CD4-positive, alpha-beta T cell treated with Interleukin-15 for 1 hour (primary cell): ENCODE measurements at places on chromosomes 7 and 10.
A peak's percentile ranks its signal among the peaks of the same experiment; 100 is the strongest.

DNA sequence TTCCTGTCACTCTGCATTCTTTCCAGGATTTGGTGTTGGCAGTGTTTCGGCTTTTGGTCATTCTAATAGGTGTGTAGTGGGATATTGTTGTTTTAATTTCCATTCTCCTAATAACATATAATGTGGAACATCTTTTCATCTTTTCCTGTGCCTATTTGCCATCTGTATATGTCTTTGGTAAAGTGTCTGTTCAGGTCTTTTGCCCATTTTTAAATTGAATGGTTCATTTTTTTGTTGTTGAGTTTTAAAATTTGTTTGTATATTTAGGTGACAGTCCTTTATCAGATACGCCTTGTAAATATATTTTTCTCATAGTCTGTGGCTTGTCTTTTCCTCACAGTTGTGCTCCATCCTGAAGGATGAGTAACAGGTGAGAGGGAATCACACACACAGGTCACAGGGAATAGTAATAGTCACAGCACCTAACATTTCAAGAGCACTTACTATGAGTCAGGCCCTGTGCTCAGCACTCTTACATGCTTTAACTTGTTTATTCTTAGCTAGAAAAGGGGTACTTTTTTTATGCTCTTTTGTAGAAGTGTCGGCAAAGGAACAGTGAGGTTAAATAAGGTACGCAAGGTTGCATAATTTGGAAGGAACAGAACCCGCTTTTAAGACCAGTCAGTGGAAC lies 117.1 kb upstream of the GATA3 start:
- DNase-seq: no peak

- no peak for DNase-seq
Measured at GRCh38 chr7:139798221-139798620, 20.4 kb upstream of the HIPK2 start.

- no peak for DNase-seq
Measured at GRCh38 chr10:133439517-133440461, 14.0 kb upstream of the SCART1 start.

DNA sequence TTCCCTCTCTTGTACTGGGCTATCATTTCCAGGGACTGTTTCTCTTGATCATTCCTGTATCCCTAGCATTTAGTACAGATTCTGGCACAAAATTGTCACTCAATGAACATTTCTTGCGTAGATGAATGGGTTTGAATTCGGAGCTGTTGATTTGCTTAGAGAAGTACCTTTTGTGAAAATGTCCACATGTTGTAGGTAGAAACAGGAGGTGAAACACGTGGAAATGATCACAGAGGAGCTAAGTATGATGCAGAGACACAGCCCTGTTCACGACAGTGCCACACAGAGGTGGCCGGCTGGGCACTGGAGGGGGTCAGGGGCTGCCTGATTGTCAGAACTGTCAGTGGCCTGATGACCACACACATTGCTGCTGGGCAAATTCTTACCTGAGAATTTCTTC lies 196.1 kb upstream of the PRKCQ start:
- no peak for DNase-seq

GRCh38 chr7:86643561-86644281 lies at the start of gene GRM3:
Gene GRM3, plus strand, starts transcription at chr7:86643909. Its CDS starts 121,237 bp downstream, at chr7:86765146.
- DNase-seq: no peak

- DNase-seq: no peak
Measured at GRCh38 chr10:86370006-86370585, 3.5 kb upstream of the GRID1 start.

DNA sequence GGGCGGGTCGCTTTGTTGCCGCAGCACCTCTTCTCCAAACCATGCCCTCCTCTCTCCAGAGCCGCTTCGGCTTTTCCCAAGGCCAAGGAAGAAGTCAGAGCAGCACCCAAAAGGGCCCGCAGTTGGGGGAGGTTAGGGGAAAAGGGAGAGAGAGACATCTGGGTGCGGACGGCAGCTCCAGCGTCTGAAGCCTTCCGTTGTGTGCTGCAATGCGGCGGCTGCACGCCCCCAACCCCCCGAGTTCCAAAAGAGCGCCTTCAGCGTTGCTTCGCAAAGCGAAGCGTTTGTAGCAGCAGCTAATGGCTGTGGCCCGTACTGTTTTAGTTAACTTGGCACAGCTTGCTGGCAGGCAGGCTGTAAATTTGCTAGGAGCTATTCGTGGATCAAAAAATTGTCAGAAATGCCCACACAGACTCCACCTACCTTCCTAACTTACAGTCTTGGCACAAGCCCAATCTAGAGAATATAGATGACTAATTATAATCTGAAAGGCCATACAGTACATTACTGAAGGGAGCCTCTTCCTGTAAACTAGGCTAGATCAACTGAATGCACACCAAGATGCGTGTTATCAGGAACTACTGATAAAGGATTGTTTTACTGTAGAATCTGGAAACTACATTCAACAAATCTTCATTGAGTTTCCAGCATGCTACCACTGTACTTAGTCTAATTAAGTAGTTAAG lies 1.1 kb upstream of the KBTBD2 start:
- peak; percentile 48 for DNase-seq

DNA sequence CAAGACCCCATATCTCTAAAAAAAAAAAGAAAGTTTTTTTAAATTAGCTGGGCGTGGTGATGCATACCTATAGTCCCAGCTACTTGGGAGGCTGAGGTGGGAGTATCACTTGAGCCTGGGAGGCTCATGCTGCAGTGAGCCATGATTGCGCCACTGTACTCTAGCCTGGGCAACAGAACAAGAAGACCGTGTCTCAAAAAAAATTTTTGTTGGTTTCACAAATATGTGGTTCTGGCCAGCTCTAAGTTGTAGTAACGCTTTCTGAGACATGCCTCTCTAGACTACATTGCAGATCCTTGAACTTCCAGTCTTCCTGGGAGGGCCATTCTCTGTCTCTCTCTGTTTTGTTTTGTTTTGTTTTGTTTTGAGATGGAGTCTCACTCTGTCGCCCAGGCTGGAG lies 24.6 kb upstream of the RHBDD2 start:
- DNase-seq: no peak

GRCh38 chr7:33649476-33650441 lies 255.6 kb upstream of the BMPER start:
- no peak for DNase-seq

DNA sequence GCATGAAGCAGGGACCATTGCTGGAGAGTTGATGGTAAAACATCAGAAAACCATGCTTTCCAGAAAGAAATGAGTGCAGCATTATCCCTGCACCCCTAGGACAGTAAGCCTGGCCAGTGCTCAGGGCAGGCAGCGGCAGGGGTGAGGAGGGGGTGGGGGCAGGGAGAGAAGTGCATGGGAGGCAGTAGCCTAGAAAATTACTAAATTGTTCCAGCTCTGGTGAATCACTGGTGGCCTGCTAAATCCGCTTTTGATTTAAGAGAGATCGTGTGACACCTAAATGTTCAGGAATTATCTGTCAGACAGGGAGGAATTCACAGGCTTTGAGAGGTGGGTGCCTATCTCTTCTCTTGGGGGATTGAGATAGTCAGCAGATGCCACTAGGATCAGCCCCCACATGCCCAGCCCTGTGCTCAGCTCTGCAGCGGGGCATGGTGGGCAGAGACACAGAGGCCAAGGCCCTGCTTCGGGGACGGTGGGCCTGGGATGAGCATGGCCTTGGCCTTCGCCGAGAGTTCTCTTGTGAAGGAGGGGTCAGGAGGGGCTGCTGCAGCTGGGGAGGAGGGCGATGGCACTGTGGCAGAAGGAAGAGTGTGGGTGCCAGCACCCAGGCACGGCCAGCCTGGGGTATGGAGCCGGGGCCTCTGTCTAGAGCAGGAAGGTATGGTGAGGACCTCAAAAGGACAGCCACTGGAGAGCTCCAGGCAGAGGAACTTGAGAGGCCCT lies 5.0 kb upstream of the AQP1 start:
- DNase-seq: no peak

- DNase-seq: no peak
Measured at GRCh38 chr7:8823486-8823885, 390.1 kb downstream of the NXPH1 start.

DNA sequence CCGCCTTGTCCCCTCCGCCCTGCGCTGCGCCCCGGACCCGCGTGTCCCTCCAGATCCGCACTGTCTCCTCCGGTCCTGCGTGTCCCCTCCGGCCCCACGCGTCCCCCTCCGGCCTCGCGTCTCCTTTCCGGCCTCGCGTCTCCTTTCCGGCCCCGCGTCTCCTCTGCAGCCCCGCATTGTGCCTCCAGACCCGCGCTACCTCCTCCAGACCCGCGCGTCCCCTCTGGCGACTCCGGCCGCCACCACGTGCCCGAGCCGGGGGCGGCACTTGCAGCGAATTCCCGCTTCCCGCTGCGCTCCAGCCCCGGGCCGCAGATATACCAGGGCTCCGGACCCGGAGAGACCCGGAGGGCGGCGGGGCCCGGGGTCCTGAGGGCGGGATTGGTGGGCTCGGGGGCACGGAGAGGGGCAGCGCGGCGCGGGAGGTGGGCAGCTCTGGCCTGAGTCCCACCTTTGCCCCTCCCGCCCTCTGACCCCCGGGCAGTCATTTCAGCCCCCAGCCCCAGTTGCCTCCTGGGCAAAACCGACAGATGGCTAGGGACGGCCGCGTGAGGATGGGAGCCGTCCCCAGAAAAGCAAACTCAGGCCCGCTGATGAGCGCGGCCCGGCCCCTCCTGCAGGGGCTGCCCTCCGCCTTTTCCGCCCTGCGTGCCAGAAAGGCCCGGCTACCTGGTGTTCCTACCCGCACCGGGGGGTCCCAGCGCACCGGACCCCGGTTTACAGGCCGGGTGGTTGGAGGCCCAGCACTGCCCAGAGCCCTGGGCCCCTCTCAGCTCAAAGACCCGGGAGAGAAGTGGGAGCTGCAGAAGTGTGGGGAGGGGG lies 56.5 kb downstream of the RBM17 start:
- DNase-seq: no peak

- DNase-seq: no peak
Measured at GRCh38 chr10:21308018-21308417, 217.5 kb downstream of the SKIDA1 start.

DNA sequence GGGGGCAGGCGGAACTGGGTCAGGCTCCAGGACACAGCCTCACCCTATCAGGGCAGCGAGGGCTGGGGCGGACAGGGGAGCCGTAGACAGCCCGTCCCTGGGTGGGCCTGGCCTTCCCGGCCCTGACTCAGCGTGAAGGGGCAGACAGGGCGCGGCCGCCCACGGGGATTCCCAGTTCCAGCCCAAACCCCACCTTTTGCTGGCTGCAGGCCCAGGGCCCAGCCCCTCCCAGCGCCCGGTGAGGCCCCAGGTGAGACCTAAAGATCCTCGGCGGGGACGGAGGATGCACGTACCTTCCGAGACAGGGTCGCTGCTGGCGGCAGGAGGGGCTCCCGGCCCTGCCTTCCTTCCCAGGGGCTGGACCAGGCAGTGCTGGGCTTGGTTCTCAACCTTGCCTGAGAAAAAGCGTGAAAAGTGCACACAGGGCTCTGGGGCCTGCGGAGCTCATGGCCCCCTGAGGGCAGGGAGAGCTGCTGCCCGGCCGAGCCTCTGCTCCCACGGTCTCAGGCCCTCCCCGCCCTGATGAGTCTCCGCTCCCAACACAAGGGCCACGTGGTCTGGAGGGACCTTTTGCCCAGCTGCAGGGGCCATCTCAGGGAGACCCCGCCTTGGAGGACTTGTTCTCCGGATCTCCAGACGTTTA lies 43.9 kb upstream of the DNAJB6 start:
- DNase-seq: no peak

GRCh38 chr10:95397747-95398146 lies 106.9 kb upstream of the PDLIM1 start:
- DNase-seq: no peak

GRCh38 chr7:27619492-27619891 lies 43.2 kb downstream of the HIBADH start:
- DNase-seq: no peak

- DNase-seq: no peak
Measured at GRCh38 chr10:112236486-112236885, 46.7 kb upstream of the TECTB start.

GRCh38 chr7:51027106-51027934 lies 244.6 kb upstream of the GRB10 start:
- no peak for DNase-seq
